ENCODE measurements at places on chromosomes 2 and 18. TPM values are rescaled to one million over a fixed set of nuclear protein-coding genes. Genes with fewer than 3 reads are reported as not detected.

GPR45 gene
- not detected for total RNA-seq

TMEM185B gene
- 11.1 TPM for total RNA-seq

FIGN gene
- 27.7 TPM for total RNA-seq

ERBB4 gene
- 1.5 TPM for total RNA-seq

DNAJC5G gene
- not detected for total RNA-seq

GRCh38 chr2:196075196-196075595 lies 6.6 kb upstream of the DNAH7 start:
- no peaks in the 10 kb centered on the region for H3K36me3 ChIP-seq
- H3K27me3 ChIP-seq, result peaks cover 25% of the 10 kb centered on the region
- H3K4me1 ChIP-seq, result no peaks in the 10 kb centered on the region
- H3K27ac ChIP-seq, result no peak overlapping the region
- no peak for DNase-seq

GRCh38 chr2:19674051-19675002 lies 227.5 kb downstream of the TTC32 start:
- no peak overlapping the region for H3K27ac ChIP-seq
- no peaks in the 10 kb centered on the region for H3K27me3 ChIP-seq
- H3K4me1 ChIP-seq, result peaks cover 5% of the 10 kb centered on the region
- H3K36me3 ChIP-seq, result no peaks in the 10 kb centered on the region

GRCh38 chr18:34548120-34548972 lies 161.8 kb upstream of the DTNA start:
- H3K4me1 ChIP-seq, result peaks cover 14% of the 10 kb centered on the region
- no peak overlapping the region for H3K4me3 ChIP-seq
- H3K27me3 ChIP-seq, result no peaks in the 10 kb centered on the region

- H3K36me3 ChIP-seq, result no peaks in the 10 kb centered on the region
- H3K4me1 ChIP-seq, result peaks cover 4% of the 10 kb centered on the region
- H3K4me3 ChIP-seq, result no peak overlapping the region
- H3K27me3 ChIP-seq, result no peaks in the 10 kb centered on the region
- H3K27ac ChIP-seq, result no peak overlapping the region
These were observed 73.3 kb upstream of the CABLES1 start for GRCh38 chr18:23062011-23062410.

- H3K36me3 ChIP-seq, result no peaks in the 10 kb centered on the region
- no peak overlapping the region for H3K27ac ChIP-seq
- no peaks in the 10 kb centered on the region for H3K27me3 ChIP-seq
- H3K4me1 ChIP-seq, result peaks cover 7% of the 10 kb centered on the region
- no peak for DNase-seq
- H3K4me3 ChIP-seq, result no peak overlapping the region
These were observed 125.7 kb upstream of the CYP26B1 start for GRCh38 chr2:72273384-72273783.

- H3K27ac ChIP-seq, result no peak overlapping the region
- no peak overlapping the region for H3K4me3 ChIP-seq
- H3K36me3 ChIP-seq, result no peaks in the 10 kb centered on the region
- DNase-seq, result no peak
- no peaks in the 10 kb centered on the region for H3K4me1 ChIP-seq
These were observed 18.7 kb downstream of the C2orf92 start for GRCh38 chr2:97688062-97688827.

GRCh38 chr2:166335284-166335683 lies 40.5 kb downstream of the SCN9A start:
- no peaks in the 10 kb centered on the region for H3K27me3 ChIP-seq
- H3K4me1 ChIP-seq, result no peaks in the 10 kb centered on the region
- no peak overlapping the region for H3K4me3 ChIP-seq
- no peaks in the 10 kb centered on the region for H3K36me3 ChIP-seq

DNA sequence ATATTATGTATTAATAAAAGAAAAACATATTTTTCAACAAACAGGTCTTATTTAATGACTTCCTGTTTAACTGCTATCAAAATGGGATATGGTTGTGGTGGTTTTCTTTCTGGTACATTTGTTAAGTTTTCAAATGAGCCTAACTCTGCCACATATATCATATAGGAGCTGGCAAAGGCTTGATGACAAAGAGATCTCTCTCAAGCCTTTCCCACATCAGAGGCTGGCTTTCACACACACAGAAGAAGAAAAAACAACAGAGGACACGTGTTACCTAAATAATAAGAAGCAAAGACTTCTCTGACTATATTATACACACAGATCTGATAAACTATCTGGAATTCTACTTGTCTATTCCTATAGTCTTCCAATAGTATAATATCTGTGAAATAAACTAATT lies 46.1 kb downstream of the CFAP36 start:
- no peak overlapping the region for H3K4me3 ChIP-seq
- no peak for DNase-seq
- H3K27me3 ChIP-seq, result no peaks in the 10 kb centered on the region
- no peak overlapping the region for H3K27ac ChIP-seq

- no peak for DNase-seq
- no peaks in the 10 kb centered on the region for H3K4me1 ChIP-seq
- no peaks in the 10 kb centered on the region for H3K36me3 ChIP-seq
These were observed 309.0 kb upstream of the CDH2 start for GRCh38 chr18:28485918-28486317.

DNA sequence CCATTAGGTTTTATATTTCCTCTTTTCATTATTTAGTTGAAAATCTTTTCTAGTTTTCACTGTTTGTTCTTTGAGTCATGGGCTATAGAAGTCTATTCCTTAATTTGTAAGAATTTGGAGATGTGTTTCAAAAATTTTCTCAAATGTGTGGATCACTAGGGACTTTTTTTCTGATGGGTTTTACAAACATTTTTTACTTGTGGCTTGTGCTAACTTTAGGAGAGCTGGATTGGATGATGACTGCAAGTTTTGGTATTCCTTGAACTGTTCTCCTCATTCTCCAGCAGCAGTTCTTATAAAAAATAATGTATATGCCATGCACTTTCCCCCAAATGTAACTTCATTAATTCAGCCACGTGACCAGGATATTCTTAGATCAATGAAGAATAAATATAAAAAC lies 94.7 kb upstream of the CWC22 start:
- DNase-seq, result no peak
- H3K4me1 ChIP-seq, result no peaks in the 10 kb centered on the region
- no peak overlapping the region for H3K4me3 ChIP-seq
- H3K27me3 ChIP-seq, result no peaks in the 10 kb centered on the region
- H3K27ac ChIP-seq, result no peak overlapping the region

GRCh38 chr2:205323929-205324328 lies 358.4 kb upstream of the NRP2 start:
- H3K4me3 ChIP-seq, result no peak overlapping the region
- no peaks in the 10 kb centered on the region for H3K4me1 ChIP-seq
- no peaks in the 10 kb centered on the region for H3K36me3 ChIP-seq

GRCh38 chr2:25328152-25329085 lies 13.3 kb downstream of the DNMT3A start:
- H3K27me3 ChIP-seq, result no peaks in the 10 kb centered on the region
- DNase-seq, result no peak
- no peaks in the 10 kb centered on the region for H3K36me3 ChIP-seq
- H3K4me1 ChIP-seq, result no peaks in the 10 kb centered on the region
- no peak overlapping the region for H3K4me3 ChIP-seq

DNA sequence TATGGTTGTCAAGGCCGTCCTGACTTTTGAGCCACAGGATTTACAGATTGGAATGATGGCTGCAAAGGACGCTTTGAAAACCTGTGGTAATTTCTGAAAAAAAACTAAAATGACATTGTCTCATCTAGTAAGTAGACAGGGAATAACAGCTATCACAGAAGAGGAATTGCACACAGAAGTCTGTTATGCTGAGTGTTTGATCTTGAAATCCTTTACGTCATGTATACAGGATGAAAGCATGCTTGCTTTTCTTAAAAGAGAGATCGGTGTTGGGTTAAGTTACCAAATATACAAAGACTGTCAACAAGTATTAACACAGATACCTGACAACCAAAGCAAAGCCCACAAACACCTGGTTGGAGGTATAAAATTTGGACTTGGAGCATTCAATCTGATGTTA lies 12.6 kb upstream of the SRSF7 start:
- H3K27me3 ChIP-seq, result no peaks in the 10 kb centered on the region
- no peak overlapping the region for H3K27ac ChIP-seq
- no peaks in the 10 kb centered on the region for H3K36me3 ChIP-seq
- no peaks in the 10 kb centered on the region for H3K4me1 ChIP-seq
- H3K4me3 ChIP-seq, result no peak overlapping the region

DNA sequence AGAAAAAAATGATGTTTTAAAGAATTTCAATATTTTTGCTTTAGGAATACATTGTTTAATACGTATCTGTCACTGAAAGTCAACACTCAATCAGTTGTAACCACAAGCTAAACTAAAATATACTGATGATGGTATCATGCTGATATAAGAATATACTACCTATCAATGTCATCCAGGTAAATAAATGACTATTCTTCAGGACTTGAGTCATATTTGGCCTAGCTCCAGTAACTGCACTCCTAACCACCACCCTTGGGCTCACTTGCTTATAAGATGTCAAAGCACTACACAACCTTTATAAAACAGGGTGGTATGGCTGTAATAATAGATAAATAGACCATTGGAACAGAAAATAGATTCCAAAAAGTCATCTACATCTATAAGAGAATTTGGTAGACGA lies 48.8 kb downstream of the RND3 start:
- H3K4me1 ChIP-seq, result no peaks in the 10 kb centered on the region
- no peak for DNase-seq
- H3K4me3 ChIP-seq, result no peak overlapping the region
- H3K27me3 ChIP-seq, result no peaks in the 10 kb centered on the region
- no peaks in the 10 kb centered on the region for H3K36me3 ChIP-seq
